ENCODE measurements at places on chromosomes 6 and 20.

GRCh38 chr20:3925899-3926638 is 36.9 kb downstream of the PANK2 start:
- DNase-seq: no peak

GRCh38 chr6:424741-425417 is 33.3 kb downstream of the IRF4 start:
- DNase-seq: no peak

DNA sequence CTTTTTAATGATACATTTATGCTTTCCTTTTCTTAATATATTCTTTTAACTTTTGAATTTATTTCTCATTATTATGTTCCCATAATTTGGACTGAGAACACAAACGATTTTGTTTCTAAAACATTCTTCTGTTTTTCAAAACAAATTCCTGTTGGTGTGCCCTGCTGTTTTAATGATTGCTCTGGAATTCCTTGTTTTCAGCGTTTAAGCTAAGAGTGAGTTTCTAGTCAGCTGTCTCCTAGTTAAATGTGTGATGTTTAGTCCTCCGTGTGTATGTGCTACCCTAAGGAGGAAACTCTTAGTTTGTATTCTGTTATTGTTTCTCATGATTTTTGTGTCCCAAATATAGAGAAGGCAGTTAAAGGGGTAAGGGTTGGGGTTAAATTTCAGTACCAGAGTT is 306.1 kb upstream of the RGS17 start:
- DNase-seq: no peak

DNA sequence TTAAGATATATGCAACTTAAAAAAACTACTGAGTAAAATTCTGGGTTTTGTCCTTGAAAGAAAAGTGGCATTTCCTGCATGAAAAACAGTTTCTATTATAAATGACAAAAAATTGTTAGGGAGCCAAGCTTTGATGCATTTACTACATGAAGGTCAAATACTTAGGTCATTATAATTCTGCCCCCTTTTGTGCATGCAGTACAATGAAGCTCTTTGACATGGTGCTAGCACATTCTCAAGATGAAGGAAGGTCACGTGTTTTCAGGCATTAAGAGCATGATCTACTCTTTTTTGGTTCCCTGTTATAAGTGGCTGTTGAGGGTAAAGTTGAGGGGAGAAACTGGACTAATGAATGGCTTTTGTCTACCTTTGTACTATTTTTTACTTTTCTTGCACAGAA is 72.7 kb downstream of the FOXO3 start:
- no peak for DNase-seq

DNA sequence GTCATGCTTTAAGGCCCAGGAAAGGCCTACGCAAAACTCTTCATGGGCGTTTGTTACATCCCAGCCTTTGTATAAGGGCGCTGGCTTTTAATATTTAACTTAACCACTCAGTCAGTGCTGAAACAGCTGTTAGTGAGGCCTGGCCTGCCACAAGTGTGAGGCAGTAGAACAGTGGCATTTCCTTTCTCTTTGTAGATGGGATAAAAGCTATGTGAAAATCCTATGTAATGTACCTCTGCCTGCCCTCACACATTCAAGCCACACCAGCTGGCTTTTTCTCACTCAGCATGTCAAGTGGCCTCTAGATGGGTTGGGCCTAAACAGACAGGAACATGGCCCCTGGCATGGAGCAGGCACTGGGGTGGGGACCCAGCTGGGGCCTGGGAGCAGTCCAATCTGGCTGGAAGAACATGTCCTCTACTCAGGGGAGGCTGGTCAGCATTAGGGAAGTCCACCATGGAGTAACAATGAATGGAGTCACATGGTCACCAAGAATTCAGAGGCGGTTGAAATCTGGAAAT is 20.7 kb downstream of the CGA start:
- DNase-seq: no peak
